ENCODE measurements at places on chromosomes 2 and 18. TPM values are rescaled to one million over a fixed set of nuclear protein-coding genes. Genes with fewer than 3 reads are reported as not detected.

DNA sequence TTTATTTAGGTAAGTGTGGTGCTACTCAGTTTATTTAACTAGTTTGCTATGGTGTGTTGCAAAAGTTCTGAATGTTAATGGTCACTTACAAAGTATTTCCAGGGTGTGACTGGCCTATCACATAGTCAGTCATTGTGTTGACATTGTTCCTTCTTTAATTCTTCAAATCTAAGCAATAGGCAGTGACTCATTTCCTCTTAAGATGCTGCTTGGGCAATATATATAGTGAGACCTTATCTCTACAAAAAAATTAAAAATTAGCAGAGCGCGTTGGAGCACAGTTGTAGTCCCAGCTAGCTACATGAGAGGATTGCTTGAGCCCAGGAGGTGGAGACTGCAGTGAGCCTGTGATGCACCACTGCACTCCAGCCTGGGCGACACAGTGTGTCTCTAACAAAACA, 5.8 kb upstream of the CCDC88A start:
- DNase-seq = no peak

ANKRD30B gene
- not detected for total RNA-seq

RTP5 gene
- not detected for total RNA-seq

- no peak for DNase-seq
Observed at GRCh38 chr2:108858894-108859293, 72.3 kb downstream of the CCDC138 start.

VAMP8 gene
- total RNA-seq = 178 TPM

MERTK gene
- total RNA-seq = 20.4 TPM

FAM237A gene
- not detected for total RNA-seq

G6PC2 gene
- total RNA-seq = not detected

- DNase-seq = no peak
Observed at GRCh38 chr2:101430156-101430555, 42.9 kb upstream of the CREG2 start.

DNA sequence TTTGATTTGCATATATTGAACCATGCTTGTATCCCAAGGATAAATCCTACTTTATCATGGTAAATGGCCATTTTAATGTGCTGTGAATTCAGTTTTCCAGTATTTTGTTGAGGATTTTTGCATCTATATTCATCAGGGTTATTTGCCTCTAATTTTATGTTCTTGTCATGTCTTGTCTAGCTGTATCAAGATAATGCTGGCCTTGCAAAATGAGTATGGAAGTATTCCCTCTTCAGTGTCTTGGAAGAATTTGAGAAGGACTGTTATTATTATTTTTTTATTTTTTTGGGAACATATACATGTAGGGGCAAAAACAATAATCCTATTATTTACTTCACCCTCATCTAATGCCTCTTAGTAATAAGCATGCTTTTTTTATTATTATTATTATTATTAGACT, 398.0 kb upstream of the KCNH7 start:
- no peak for DNase-seq

DNA sequence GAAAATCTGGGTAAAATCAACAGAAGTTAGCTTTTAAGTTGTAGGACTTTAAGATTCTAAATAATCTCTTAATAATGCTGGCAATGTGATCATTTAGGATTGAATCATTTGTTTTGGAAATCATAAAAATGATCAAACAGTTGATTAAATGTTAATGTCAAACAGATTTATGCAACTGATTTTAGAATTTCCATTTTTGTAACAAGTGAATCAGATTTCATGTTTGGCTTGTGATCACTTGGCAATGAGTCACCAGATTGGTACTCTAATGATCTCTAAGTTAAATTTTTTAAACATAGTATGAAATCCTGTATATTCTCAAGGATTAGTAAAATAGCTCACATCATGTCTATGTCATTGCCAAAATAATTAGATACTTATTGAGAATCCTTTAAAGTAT, 50.1 kb upstream of the UNC80 start:
- DNase-seq = no peak

GRP gene
- total RNA-seq = not detected

SCTR gene
- total RNA-seq = 0.92 TPM

- DNase-seq = no peak
Observed at GRCh38 chr2:28413152-28413898, 20.7 kb downstream of the FOSL2 start.

MRO gene
- total RNA-seq = 0.75 TPM

FAM98A gene
- 38.1 TPM for total RNA-seq

CTAGE1 gene
- total RNA-seq = 0.06 TPM

- DNase-seq = no peak
Observed at GRCh38 chr2:54557211-54557600, 101.1 kb downstream of the SPTBN1 start.

GRCh38 chr2:44772131-44772530, 169.4 kb upstream of the SIX3 start:
- DNase-seq = no peak

YES1 gene
- total RNA-seq = 46.0 TPM

DNA sequence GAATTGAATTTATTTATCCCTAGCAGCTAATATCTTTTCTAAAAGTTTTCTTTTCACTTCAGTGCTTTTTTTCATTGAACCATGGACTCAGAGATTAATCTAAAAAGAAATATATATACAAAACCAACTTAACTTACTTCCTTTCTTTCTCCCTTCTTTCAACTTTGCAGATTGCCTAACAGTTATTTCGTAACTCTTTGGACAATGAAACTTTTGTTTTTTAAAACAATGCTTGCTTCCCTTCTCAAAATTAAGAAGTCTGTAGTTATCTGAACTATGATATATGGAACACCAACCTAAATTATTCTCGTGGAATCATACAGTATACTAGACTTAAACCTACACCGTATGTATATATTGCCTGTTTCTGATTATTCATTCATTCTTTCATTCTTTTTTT, 62.9 kb downstream of the MIB1 start:
- DNase-seq = no peak

GRCh38 chr2:206095536-206096332, 9.8 kb upstream of the INO80D start:
- DNase-seq = no peak

- peak; percentile 35 for DNase-seq
Observed at GRCh38 chr2:18788592-18788991, 199.2 kb upstream of the NT5C1B start.

SLC8A1 gene
- 82.9 TPM for total RNA-seq

BIN1 gene
- total RNA-seq = 131 TPM

ALKAL2 gene
- 69.5 TPM for total RNA-seq

GRCh38 chr2:57891086-57891712, 155.4 kb upstream of the VRK2 start:
- no peak for DNase-seq

CIB4 gene
- not detected for total RNA-seq

DNA sequence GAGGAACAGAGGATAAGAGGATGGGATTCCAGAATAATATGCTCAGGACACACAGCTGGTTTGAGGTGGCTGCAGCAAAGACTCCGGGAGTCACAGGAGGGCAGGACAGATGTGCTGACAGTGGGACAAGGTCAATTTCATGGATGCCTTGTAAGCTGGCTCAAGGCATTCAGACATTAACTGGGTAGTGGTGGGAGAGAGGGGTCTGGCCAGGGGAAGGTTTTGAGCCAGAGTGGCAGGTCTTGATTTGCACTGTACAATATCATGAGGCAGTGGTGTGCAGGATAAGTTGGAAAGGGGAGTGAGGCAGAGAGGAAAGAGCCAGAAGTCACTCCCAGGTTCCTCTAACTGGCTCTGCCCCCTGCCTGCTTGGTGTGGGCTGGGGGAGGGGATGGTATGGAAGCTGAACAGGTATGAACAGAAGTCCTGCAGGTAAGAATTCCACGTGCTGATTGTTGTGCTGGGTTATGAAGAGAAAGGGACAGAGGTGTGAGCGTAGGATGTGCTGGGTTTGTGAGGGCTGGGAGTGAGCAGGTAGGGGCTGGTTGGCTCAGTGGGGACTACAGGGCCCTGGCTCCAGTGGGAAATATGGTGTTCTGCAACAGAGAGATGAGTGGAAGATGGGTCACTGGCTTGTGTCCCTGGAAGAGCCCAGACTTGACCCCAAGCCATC, 141.7 kb upstream of the COPS8 start:
- DNase-seq = peak; percentile 6

ANKAR gene
- 9.3 TPM for total RNA-seq

Measured in mucosa of gallbladder (tissue), 1 donor.